ENCODE measurements at places on chromosomes 7 and 10.

- DNase-seq, result no peak
Observed at GRCh38 chr10:122120008-122120744, 131.2 kb downstream of the TACC2 start.

GRCh38 chr10:58859526-58859925 is 316.9 kb upstream of the PHYHIPL start:
- no peak for DNase-seq

DNA sequence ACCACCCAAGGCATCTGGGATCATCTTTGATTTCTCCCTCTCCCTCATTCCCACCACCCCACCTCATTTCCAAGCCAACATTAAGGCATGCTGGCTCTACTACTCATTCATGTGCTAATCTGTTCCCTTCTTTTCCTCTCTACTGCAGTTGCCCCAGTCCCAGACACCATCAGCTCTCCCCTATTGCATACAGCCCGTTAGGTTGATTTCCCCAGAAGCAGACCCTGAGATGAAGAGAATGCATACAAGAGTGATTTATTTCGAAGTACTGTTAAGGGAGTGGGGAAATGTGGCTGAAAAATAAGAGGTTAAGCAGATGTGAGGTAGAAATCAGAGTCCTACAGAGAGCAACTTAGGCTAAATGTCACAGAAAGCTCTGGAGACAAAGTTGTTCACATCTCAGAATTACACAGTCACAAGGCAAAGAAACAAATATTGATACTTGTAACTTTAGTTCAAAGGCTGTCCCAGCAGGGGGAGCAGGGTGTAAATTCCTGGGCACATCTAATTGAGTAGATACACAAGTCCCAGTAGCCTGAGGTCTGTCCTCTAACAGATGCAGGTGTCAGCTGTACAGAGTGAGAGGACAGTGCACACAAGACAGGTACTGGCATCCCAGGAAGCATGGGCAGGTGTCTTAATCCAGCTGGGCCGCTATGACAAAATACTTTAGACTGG is 20.9 kb downstream of the AKR1D1 start:
- no peak for DNase-seq

DNA sequence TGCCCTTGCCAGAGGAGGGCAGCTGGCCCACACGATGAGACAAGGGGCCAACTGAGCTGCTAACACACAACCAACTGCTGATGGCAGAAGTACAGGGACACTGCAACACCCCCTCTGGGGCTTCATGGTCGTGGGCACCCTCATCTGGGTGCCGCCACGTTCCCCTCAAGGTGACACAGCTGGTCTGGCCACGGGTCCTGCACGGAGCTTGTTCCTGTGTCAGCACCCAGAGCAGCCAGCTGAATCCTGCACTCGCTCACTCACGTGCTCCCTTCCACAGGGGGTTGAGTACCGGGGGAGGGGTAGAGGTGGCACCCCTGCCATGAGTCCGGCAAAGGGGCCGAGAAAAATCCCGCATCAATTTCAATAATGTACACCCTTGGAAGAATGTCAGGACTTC is 1319.1 kb downstream of the REEP3 start:
- DNase-seq, result no peak

All from DMS79 (cell line).